Esophagus mucosa (tissue), 1 donor: ENCODE measurements at places on chromosomes 4 and X. TPM values are rescaled to one million over a fixed set of nuclear protein-coding genes. Genes with fewer than 3 reads are reported as not detected.

- ATAC-seq: no peak
These were observed 127.6 kb downstream of the GPC3 start for GRCh38 chrX:133857640-133858269.

- no peak for ATAC-seq
These were observed 200.4 kb downstream of the MAB21L2 start for GRCh38 chr4:150782311-150782710.

- ATAC-seq: no peak
These were observed 1249.9 kb upstream of the TENM3 start for GRCh38 chr4:180993244-180993836.

DNA sequence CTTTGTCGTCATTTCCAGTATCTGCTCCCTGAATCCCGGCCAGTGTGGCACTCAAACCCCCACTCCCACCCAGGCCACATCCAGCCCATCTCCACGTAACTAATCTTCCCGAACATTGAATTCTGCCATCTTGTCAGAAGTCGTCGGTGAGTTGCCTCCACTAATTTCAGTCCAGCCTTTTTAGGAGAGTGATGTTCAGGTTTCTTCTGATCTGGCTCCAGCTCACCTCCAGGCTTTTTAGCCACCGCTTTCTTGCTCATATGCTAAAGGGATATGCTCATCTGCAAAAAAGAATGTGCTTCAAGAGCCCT lies 1.3 kb downstream of the TMEM165 start:
- ATAC-seq: no peak

ARR3 gene
- not detected for total RNA-seq

KLF3 gene
- total RNA-seq: 77.8 TPM
